ENCODE measurements at places on chromosomes 16 and 17. TPM values are rescaled to one million over a fixed set of nuclear protein-coding genes. Genes with fewer than 3 reads are reported as not detected.
A peak's percentile ranks its signal among the peaks of the same experiment; 100 is the strongest.

The GPRC5C gene
- 33.6 TPM for total RNA-seq

The PER1 gene
- 121 TPM for total RNA-seq

The METRN gene
- 71.8 TPM for total RNA-seq

The FADS6 gene
- not detected for total RNA-seq

GRCh38 chr17:68512960-68513474 lies 787 bp downstream of the PRKAR1A start:
- peak overlapping the region; percentile 100 for H3K27ac ChIP-seq
- DNase-seq, result no peak
- peaks cover 28% of the 10 kb centered on the region for H3K36me3 ChIP-seq
- H3K4me3 ChIP-seq, result peak overlapping the region; percentile 87
- no peaks in the 10 kb centered on the region for H3K27me3 ChIP-seq

DNA sequence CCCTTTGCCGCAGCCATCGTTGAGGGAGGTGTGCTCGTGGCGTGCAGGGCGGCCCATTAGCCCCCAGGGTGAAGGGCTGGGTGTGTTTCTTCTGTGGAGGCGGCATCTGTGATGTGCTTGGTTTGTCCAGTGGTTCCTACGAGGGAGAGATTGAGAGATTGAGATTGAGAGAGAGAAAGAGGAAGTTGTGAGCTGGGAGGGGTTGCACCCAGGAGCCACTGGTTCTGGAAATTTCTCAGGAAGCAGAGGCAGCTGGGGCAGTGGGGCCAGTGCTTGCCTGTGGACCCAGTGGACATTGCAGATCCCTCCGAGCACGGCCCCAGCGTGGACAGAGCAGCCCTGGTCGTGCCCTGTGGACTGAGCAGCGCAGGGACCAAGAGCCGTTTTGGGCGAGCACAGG lies 72.0 kb upstream of the ZNF750 start:
- H3K4me3 ChIP-seq, result no peak overlapping the region
- no peaks in the 10 kb centered on the region for H3K27me3 ChIP-seq
- DNase-seq, result no peak
- peaks cover 15% of the 10 kb centered on the region for H3K4me1 ChIP-seq

DNA sequence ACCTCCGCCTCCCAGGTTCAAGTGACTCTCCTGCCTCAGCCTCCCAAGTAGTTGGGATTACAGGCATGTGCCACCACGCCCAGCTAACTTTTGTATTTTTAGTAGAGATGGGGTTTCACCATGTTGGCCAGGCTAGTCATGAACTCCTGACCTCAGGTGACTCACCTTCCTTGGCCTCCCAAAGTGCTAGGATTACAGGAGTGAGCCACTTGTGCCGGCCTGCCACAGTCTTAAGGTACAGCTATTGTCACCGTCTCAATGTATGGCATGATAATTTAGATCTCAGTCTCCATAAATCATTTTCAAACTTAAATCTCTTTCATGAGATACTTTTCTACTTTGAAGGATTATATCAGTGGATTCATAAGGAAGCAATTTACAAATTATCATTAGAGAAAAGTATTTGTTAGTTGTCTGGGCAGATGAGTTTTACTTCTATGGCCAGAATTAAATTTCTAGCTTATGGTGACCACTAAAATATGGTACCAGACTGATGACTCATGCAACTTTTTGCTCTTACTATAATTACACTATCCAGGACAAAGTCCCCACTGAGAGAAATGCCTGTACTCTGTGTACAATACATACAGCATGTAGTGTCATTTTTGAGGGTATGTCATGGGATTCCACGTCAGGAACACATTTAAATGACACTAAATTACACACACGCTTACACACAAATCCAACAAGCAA lies 1230.3 kb upstream of the GOT2 start:
- H3K4me1 ChIP-seq, result no peaks in the 10 kb centered on the region
- no peak overlapping the region for H3K4me3 ChIP-seq
- no peaks in the 10 kb centered on the region for H3K36me3 ChIP-seq
- no peak overlapping the region for H3K27ac ChIP-seq
- no peak for DNase-seq

GRCh38 chr16:1763521-1764511 lies 7.5 kb downstream of the NME3 start:
- H3K27ac ChIP-seq, result no peak overlapping the region
- no peak overlapping the region for H3K4me3 ChIP-seq
- H3K27me3 ChIP-seq, result no peaks in the 10 kb centered on the region
- DNase-seq, result no peak

- no peak overlapping the region for H3K27ac ChIP-seq
- no peak overlapping the region for H3K4me3 ChIP-seq
- no peaks in the 10 kb centered on the region for H3K36me3 ChIP-seq
- H3K4me1 ChIP-seq, result no peaks in the 10 kb centered on the region
- DNase-seq, result no peak
These were observed 480.0 kb downstream of the PMP22 start for GRCh38 chr17:14784997-14785696.

DNA sequence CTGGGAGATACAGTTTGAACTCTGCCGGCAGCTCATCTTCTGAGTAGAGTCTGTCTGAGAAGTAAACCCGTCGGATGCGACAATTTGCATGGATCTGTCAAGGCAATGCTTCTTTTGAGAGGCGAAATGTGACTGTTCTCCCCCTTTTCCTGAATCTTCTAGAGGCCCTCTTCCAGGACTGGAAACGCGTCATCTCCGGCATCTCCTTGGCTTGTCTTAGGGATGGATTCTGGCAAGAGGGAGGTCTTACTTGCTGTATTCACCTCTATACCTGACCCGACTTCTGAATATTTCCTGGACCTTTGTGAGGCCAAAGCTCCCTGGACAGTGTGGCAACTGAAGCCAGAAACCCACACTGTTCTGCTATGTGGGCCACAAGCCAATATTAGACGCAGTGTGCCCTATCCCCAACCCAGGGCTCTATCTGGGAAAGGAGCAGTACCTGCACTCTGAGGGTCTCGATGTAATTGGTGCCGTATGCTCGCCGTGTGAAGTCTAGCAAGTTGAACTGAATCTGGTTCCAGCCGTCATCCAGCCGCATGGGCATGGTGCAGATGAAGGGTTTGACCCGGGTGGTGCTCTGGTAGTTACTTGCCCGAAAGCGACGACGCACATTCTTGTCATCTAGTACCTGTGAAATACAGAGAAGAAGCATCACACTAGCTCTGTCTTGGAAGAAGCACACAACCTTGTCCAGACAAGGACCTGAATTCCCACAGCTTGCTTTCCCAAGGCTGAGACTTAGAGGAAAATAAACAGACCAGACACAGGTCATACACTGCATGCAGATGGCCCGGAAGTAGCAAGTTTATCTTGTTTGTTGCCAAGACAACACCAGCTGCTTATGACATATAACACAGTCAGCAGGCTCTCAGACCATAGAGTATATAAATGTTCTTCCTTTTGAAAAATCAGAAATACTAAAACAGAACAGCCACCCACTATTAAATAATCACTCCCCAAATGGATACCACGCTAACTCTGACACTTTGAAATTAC lies 14.1 kb downstream of the CFAP20 start:
- peak; percentile 49 for DNase-seq
- no peak overlapping the region for H3K27ac ChIP-seq
- no peaks in the 10 kb centered on the region for H3K27me3 ChIP-seq
- peaks cover 48% of the 10 kb centered on the region for H3K36me3 ChIP-seq
- peak overlapping the region; percentile 37 for H3K4me3 ChIP-seq

DNA sequence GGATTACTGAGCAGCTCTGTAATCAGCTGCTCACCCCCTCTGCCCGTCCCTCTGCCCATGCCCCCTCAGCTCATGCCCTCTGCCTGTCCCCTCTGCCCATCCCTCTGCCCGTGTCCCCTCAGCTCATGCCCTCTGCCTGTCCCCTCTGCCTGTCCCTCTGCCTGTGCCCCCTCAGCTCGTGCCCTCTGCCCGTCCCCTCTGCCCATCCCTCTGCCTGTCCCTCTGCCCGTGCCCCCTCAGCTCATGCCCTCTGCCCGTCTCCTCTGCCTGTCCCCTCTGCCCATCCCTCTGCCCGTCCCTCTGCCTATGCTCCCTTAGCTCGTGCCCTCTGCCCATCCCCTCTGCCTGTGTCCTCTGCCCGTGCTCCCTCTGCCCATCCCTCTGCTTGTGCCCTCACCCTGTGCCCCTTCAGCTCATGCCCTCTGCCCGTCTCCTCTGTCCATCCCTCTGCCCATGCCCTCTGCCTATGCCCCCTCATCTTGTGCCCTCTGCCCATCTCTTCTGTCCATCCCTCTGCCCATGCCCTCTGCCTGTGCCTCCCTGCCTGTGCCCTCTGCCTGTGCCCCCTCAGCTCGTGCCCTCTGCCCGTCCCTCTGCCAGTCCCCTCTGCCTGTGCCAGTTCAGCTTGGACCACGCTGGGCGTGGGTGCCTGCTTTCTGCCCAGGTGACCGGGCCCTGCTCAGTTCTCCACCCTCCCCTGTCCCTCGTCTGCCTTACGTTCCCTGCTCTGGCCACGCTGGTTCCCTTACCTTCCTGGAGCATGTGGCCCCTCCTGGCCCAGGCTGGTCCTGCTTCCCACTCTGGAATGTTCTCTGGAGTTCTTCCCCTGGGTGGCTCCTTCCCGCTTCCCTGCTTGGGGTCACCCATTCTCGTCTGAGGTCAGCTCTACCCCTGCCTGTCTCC lies 97.6 kb downstream of the NPIPB11 start:
- no peak for DNase-seq
- H3K4me1 ChIP-seq, result peaks cover 35% of the 10 kb centered on the region
- no peaks in the 10 kb centered on the region for H3K27me3 ChIP-seq
- no peaks in the 10 kb centered on the region for H3K36me3 ChIP-seq
- no peak overlapping the region for H3K4me3 ChIP-seq
- H3K27ac ChIP-seq, result no peak overlapping the region

- H3K4me3 ChIP-seq, result no peak overlapping the region
- H3K27ac ChIP-seq, result no peak overlapping the region
- DNase-seq, result no peak
- H3K27me3 ChIP-seq, result no peaks in the 10 kb centered on the region
These were observed 10.9 kb upstream of the TBX2 start for GRCh38 chr17:61388561-61389356.

GRCh38 chr17:42407289-42407836 lies 15.7 kb downstream of the CAVIN1 start:
- peaks cover 99% of the 10 kb centered on the region for H3K4me1 ChIP-seq
- peaks cover 39% of the 10 kb centered on the region for H3K36me3 ChIP-seq
- no peaks in the 10 kb centered on the region for H3K27me3 ChIP-seq
- H3K27ac ChIP-seq, result peak overlapping the region; percentile 87
- DNase-seq, result peak; percentile 82

DNA sequence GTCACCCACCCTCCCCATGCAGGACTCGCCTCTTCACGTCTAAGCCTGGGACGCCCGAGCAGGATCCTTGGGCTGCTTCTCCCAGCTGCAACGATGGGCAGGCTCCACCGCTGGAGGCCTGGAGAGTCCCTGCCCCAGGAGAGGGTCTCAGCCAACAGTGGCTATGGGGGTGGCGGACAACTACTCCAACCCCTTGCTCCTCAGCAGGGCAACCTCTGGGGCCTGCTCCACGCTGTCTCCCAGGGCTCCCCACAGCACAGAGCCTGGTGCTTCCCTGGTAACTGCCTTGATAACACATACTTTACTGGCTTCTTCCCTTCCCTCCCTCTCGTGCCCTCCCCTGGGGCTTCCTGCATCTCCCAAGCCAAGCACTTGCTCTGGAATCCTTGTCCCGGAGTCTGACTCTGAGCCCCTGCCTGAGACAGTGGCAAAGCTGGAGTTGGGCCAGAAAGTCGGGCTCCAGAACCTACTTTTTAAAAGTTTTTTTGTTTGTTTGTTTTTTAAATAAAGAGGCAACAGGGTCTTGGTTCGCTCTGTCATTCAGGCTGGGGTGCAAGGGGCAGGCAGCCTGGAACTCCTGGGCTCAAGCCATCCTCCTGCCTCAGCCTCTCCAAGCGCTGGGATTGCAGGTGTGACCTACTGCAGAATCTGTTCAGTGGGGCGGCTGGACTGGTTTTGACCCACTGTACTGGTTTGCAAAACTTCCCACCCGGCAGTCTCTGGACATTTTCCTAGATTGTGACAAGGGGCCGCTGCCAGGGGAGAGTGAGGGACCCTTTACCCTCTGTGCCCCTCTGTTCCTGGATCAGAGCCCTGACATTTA lies 99.4 kb downstream of the TNFRSF13B start:
- no peak for DNase-seq
- H3K27me3 ChIP-seq, result no peaks in the 10 kb centered on the region
- no peaks in the 10 kb centered on the region for H3K36me3 ChIP-seq
- H3K27ac ChIP-seq, result no peak overlapping the region
- no peak overlapping the region for H3K4me3 ChIP-seq
- H3K4me1 ChIP-seq, result no peaks in the 10 kb centered on the region

GRCh38 chr17:67139784-67140665 lies 95.7 kb downstream of the CACNG1 start:
- no peaks in the 10 kb centered on the region for H3K27me3 ChIP-seq
- H3K27ac ChIP-seq, result no peak overlapping the region
- H3K4me3 ChIP-seq, result no peak overlapping the region

- peaks cover 20% of the 10 kb centered on the region for H3K4me1 ChIP-seq
- H3K27me3 ChIP-seq, result no peaks in the 10 kb centered on the region
- no peak for DNase-seq
These were observed 124.8 kb downstream of the ABCC1 start for GRCh38 chr16:16073891-16074881.

- no peaks in the 10 kb centered on the region for H3K27me3 ChIP-seq
- no peak for DNase-seq
- H3K4me3 ChIP-seq, result no peak overlapping the region
- no peak overlapping the region for H3K27ac ChIP-seq
These were observed 49.1 kb downstream of the RAB11FIP3 start for GRCh38 chr16:474420-475122.

GRCh38 chr16:89687092-89687940 lies 827 bp downstream of the CDK10 start:
- H3K4me3 ChIP-seq, result peak overlapping the region; percentile 75
- no peak for DNase-seq
- peaks cover 18% of the 10 kb centered on the region for H3K36me3 ChIP-seq
- H3K27ac ChIP-seq, result peak overlapping the region; percentile 92

GRCh38 chr16:47574091-47575054 lies 113.2 kb downstream of the PHKB start:
- H3K4me1 ChIP-seq, result no peaks in the 10 kb centered on the region
- H3K36me3 ChIP-seq, result no peaks in the 10 kb centered on the region
- no peak overlapping the region for H3K4me3 ChIP-seq
- no peak for DNase-seq
- no peaks in the 10 kb centered on the region for H3K27me3 ChIP-seq

- H3K4me1 ChIP-seq, result no peaks in the 10 kb centered on the region
- peak; percentile 63 for DNase-seq
- H3K27me3 ChIP-seq, result no peaks in the 10 kb centered on the region
- no peak overlapping the region for H3K27ac ChIP-seq
- H3K36me3 ChIP-seq, result no peaks in the 10 kb centered on the region
These were observed 20.6 kb downstream of the CYB561 start for GRCh38 chr17:63425483-63425882.

- no peaks in the 10 kb centered on the region for H3K4me1 ChIP-seq
- no peaks in the 10 kb centered on the region for H3K36me3 ChIP-seq
- DNase-seq, result no peak
- no peak overlapping the region for H3K4me3 ChIP-seq
- no peak overlapping the region for H3K27ac ChIP-seq
These were observed 322.1 kb upstream of the CCL2 start for GRCh38 chr17:33932996-33933395.

DNA sequence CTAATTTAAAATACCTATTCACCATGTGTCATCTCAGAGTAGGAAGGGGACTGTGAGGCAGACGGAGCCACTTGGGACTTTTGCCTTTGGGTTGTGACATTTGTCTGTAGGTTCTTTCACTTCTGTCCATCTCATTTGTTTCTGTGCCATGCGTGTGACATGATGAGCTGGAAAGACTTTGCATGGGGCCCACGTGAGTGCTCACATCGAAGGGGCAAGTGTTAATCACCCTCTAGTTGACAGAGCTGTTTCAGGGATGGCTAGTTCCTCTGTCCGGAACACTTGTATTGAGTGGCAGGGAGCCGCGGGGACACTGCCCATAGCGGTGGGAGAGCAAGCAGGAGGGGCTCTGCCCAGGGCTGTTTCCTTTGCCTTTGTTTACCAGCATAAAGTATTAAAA lies 112.0 kb downstream of the RPTOR start:
- H3K27me3 ChIP-seq, result no peaks in the 10 kb centered on the region
- no peaks in the 10 kb centered on the region for H3K36me3 ChIP-seq
- H3K4me3 ChIP-seq, result no peak overlapping the region
